ENCODE measurements at places on chromosomes 13 and 19.

- peak; percentile 4 for DNase-seq
Measured at GRCh38 chr13:56659041-56659471, 481.7 kb upstream of the PRR20A start.

GRCh38 chr13:59776924-59777690, 386.6 kb downstream of the DIAPH3 start:
- DNase-seq = no peak

DNA sequence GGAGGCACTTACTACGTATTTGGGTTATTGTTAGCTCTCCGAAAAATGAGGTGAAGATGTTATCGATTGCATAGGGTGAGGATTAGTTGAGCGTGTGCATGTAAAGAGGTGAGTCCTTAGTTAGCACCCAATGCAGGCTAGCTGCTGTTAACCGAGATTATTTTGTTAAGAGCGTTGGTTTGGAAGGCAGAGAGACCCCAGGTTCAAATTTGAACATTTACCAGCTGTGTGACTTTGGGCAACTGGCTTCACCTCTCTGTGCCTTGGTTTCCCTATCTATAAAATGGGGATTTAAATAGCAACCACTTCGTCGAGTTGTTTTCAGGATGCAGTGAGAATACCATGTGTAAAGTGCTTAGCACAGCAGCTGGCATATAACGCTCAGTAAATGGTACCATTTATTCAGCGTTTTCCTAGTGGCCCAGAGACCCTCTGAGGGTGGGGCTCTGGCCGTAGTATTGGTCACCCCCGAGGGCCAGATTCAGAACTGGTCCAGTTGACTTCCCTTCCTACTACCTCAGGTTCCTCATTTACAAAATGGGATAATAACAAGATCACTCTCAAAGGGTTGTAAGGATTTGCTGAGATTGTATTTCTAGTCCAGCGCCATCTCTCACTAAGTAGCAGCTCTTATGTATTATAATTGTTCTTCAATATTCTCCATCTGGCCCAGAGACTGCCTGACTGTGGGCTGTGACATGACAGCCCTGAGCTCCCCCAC, 887 bp downstream of the SIPA1L3 start:
- DNase-seq = no peak

- DNase-seq = no peak
Measured at GRCh38 chr13:105971738-105972137, 563.7 kb downstream of the EFNB2 start.

GRCh38 chr19:16536130-16536529, 6.1 kb downstream of the CHERP start:
- DNase-seq = no peak
